ENCODE measurements at places on chromosomes 2 and 18. TPM values are rescaled to one million over a fixed set of nuclear protein-coding genes. Genes with fewer than 3 reads are reported as not detected.

- DNase-seq, result no peak
Observed at GRCh38 chr2:60350791-60351190, 202.7 kb downstream of the BCL11A start.

DNA sequence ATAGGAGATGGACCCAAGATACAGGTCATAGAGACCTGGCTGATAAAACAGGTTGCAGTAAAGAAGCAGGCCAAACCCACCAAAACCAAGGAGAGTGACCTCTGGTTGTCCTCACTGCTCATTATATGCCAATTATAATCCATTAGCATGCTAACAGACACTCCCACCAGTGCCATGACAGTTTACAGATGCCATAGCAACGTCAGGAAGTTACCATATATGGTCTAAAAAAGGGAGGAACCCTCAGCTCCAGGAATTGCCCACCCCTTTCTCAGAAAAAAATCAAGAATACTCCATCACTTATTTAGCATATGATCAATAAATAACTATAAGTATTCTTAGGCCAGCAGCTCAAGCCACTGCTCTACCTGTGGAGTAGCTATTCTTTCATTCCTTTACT lies 574.7 kb upstream of the ID2 start:
- DNase-seq, result no peak

- DNase-seq, result no peak
Observed at GRCh38 chr2:23685181-23685580, 241.7 kb downstream of the ATAD2B start.

- no peak for DNase-seq
Observed at GRCh38 chr2:90221300-90221651, 1529.8 kb downstream of the RPIA start.

- no peak for DNase-seq
Observed at GRCh38 chr2:219425238-219426067, 7.3 kb downstream of the DES start.

- DNase-seq, result no peak
Observed at GRCh38 chr2:173656086-173656485, 301.4 kb downstream of the CDCA7 start.

GRCh38 chr2:231017231-231017598 lies 20.1 kb upstream of the C2orf72 start:
- DNase-seq, result no peak

PRKAG3 gene
- not detected for total RNA-seq

CDCA7 gene
- total RNA-seq, result 3.1 TPM

CFAP53 gene
- total RNA-seq, result 0.42 TPM
